ENCODE measurements at places on chromosomes 12 and 14.
A peak's percentile ranks its signal among the peaks of the same experiment; 100 is the strongest.

GRCh38 chr14:26622611-26623010 lies 24.8 kb upstream of the NOVA1 start:
- no peak for DNase-seq

GRCh38 chr14:50038398-50039119 lies 77.8 kb downstream of the VCPKMT start:
- DNase-seq, result peak; percentile 99

- DNase-seq, result no peak
Observed at GRCh38 chr12:1189163-1189562, 198.1 kb downstream of the ERC1 start.

GRCh38 chr12:29283969-29284700 lies 96.8 kb downstream of the ERGIC2 start:
- no peak for DNase-seq

DNA sequence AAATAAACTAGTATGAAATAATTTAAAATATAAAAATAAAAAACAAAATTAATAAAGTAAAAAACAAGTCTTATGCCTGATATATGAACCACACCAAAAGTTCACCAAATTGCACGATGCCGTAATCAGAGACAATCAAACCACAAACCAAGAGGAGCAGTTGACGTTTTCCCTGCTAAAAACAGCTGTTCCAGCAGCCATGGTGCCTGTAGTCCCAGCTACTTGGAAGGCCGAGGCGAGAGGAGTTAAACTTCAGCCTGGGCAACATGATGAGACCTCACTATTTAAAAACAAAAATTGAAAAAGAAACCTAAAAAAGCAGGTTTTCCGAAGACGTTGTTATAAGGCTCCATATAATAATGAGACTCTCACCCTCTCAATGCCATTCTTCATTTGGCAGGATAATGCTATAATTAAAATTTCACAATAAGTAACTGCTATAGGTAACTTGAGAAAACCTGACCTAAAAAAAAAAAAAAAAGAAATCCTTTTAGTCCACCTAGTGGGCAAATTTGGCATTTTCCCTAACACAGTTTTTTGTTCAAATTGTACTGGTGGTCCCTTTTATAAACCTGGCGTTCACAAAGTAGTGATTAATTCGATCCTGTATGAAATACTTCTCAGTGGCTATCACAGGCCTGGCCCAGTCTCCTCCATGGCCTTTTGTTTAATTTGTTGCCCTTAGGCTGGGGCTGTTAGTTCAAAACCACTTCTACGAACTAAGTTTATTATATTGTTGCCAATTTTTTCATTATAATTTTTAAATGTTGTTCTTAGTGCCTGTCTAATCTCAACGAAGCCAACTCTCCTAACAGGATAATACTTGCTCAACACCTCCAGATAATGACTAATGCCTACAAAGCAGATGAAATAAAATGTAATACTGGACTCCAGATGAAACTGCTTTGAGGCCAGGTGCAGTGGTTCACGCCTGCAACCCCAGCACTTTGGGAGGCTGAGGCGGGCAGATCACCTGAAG lies 62.1 kb downstream of the TNFAIP2 start:
- peak; percentile 25 for DNase-seq

GRCh38 chr12:13211859-13212664 lies 15.5 kb downstream of the EMP1 start:
- peak; percentile 79 for DNase-seq

- no peak for DNase-seq
Observed at GRCh38 chr12:128813883-128814282, 9.9 kb downstream of the SLC15A4 start.

GRCh38 chr12:95303476-95303875 lies 85.9 kb downstream of the VEZT start:
- no peak for DNase-seq

- no peak for DNase-seq
Observed at GRCh38 chr12:96812153-96812552, 94.9 kb upstream of the NEDD1 start.

- DNase-seq, result no peak
Observed at GRCh38 chr12:65663648-65664047, 160.6 kb upstream of the HMGA2 start.

- DNase-seq, result peak; percentile 17
Observed at GRCh38 chr12:83016218-83016835, 329.6 kb downstream of the TMTC2 start.

GRCh38 chr14:36845356-36846012 lies 183.8 kb downstream of the PAX9 start:
- DNase-seq, result no peak

- peak; percentile 47 for DNase-seq
Observed at GRCh38 chr12:89383235-89384049, 31.1 kb upstream of the DUSP6 start.

DNA sequence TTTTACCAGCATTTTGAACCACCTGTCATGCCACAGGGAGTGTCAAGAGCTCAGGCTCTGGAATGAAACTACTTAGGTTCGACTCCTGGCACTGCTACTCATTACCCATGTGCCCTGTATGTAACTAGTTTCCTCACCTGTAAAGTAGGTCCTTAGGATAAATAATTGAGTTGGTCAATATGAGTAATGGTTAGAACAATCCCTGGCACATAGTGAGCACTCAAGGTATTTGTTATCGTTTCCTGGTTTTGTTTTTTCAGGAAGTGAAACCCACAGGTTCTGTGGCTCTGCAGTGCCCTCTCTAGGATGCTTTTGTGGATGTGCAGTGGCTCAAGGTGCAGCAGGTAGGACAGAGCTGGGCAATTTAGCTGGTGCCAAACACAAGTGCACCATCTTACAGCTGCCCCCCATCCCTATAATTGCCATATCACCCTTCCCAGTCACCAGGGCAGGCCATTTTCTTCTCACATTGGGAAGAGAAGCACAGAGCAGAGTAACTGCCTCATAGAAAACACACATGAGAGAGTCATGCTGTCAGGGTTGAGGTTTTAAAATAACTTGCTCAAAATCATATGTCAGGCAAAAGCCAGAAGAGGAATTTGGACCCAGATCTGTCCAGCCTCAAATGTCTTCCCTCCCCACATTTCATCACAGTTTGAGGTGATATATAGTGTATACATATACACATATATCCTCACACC lies 297.5 kb downstream of the RPAP3 start:
- peak; percentile 70 for DNase-seq

DNA sequence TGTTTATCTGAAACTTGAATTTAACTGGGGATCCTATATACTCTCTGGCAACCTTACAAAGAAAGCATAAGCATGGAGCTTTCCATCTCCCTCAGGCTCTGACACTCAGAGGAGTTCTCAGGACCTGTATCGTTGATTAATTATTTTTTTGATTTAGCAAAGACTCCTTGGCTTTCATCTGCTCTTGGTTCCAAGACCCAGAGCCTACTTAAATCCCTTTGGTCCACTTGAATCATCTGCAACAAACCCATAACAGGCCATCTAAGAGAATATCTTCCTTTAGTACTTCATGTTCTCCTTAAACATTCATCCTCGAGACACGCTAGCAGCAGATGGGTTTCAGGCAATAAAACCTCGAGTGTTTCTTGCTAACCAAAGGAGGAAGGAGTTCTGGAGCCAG lies 85.4 kb downstream of the ZFP36L1 start:
- no peak for DNase-seq

DNA sequence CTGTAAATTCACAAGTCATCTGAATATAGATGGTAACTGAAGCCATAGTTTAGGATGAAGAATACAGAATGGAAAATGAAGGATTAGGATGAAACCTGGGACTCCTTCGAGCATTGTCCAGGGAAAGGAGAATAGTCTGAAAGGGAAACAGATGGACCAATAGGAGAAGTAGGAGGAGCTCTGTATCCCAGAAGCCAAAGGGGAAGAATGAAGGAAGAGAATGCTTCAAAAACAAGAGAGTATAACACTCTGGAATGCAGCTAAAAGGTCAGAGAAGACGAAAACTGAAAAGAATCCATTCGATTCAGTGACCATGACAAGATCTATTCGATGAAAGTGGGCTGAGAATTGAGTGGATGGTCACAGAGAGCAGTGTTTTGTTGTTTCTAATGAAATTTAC lies 1.0 kb downstream of the GMFB start:
- no peak for DNase-seq

GRCh38 chr12:15629761-15630160 lies 159.4 kb downstream of the EPS8 start:
- DNase-seq, result no peak

GRCh38 chr12:114209861-114210260 lies 196.1 kb downstream of the TBX5 start:
- no peak for DNase-seq

GRCh38 chr12:120115692-120116440 lies 687 bp downstream of the RAB35 start:
- peak; percentile 47 for DNase-seq

GRCh38 chr12:3922033-3922432 lies 48.8 kb upstream of the PARP11 start:
- no peak for DNase-seq

DNA sequence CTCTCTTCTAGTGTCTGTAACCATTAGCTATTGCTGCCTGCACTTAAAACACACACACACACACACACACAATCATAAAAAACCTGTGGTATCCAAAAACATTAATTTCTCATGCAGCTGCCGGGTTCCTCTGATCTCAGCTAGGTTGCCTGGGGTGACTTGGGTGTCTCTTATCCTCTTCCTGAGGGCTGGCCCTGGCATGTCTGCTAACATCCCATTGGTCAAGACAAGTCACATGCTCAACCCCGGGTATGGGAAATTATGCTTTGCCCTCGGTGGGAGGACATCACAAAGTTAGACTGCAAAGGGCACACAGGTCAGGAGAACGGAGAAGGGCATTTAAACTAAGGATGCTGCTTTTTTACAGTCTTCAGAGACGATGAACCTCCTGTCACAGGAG lies 55.7 kb downstream of the TRPV4 start:
- DNase-seq, result no peak

- DNase-seq, result no peak
Observed at GRCh38 chr12:45138609-45139008, 77.3 kb upstream of the ANO6 start.

DNA sequence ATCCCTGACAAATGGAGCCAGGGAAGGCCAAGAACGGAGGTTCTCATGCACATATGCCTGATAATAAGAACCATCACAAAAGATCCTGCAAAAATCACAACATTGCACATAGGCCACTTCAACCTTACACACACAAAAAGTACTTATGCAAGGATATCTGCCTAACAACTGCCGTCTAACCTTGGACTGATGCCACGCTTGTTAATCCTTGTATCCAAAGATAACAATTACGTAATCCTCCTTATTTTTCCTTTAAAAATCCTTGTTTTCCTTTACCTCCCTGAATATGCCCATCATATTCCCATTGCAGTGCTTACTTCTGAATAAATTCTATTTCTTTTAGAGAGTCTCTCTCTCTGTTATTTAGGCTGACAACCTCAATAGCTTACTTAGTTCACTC lies 59.5 kb downstream of the TMEM116 start:
- no peak for DNase-seq

DNA sequence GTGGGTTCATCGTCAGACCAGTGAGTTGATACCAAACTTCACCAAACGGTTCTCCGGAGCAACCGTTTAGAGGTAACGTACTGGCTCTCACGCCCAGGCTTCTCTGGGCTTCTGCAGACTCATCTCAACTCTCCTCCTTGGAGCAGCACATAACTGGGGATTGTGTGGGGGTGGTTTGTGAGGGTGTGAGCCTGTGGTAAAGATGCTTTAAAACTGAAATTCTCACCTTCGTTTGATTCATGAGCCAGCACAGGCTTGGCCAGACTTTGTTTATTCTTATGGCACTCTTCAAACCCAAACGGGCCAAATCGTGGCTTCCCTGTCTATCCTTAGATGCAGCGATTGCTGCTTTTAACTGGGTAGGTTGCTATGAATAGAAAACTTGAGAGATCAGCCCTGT lies 121.3 kb downstream of the SAMD4A start:
- DNase-seq, result no peak

GRCh38 chr12:87678453-87678852 lies 350.7 kb downstream of the C12orf50 start:
- no peak for DNase-seq

DNA sequence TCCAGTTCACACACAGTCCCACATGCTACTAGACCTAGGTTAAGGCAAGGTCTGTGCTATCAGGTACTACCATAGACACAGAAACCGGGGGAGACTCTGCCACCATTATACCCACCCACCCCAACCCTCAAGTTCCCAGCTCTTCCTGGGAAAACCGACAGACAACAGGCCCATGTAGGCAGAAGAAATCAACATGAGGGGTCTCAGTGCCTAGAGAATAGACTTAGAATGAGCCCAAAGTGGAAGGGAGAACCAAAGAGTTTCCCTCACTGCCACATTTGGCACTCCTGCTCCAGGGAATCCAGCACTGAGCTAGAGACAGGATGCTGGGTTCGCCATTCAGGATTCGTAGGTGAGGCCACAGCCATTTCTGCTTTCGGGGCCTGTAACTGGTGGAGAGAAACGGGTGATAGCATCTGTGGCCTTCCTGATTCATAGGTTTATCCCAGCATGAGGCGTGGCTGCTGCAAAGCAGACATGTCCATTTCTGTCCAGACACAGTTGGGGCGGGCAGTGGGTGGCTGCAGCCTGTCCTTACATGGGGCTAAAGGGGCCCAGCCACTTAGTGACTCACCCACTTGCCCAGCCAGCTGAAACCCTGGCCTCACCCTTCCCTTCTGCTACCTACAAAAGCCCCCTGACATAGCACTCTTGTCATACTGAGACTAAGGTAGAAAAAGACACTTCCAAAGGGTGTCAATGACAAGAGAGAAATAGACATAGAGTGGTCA lies 69.4 kb downstream of the IRF2BPL start:
- DNase-seq, result peak; percentile 81

DNA sequence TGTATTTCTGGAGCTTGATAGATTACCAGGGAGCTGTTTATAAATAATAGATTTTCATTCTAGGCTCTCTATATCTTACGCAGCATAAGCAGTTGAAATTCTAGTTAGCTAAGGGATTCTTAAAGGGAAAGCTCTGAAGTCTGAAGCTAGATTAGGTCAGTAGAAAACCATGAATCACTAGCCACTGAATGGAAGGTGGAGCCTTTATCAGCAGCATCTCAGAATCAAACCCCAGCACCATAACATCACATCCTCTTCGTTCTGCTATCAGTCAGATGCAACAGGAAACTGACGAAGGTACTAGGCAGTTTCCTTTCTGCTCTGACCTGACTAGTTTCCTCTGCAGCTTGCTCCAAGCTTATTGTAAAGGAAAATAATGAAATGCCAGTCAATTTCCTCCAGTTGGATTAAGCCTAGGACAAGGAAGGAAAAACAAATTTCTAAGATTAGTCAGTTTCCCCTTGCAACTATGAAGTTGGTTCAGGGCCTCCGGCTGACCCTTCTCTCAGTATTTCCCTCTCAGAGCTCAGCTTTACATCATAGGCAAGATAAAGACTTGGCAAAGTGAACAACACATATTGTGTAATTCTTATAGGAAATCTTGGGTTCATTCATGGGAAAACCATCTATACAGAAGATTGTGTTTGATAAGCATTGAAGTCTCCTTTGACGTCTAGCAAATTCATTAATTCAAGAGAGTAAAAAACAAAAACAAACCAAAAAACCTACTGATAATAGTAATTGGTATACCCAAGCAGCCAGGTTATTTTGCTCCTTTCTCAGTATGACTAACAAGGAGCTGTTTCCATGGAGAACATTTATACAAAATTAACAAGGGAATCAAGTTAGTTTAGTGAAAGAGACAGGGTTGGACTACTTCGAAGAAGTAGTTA lies 43.4 kb upstream of the CFAP54 start:
- peak; percentile 33 for DNase-seq

Data from CD14-positive monocyte (primary cell).